T-helper 2 cell treated with Interferon-gamma antibody and Interleukin-4, amounts not matched to agents 5 μg/mL and 100 μg/mL, for 36 hours (primary cell): ENCODE measurements at places on chromosomes 6 and 20.
A peak's percentile ranks its signal among the peaks of the same experiment; 100 is the strongest.

DNA sequence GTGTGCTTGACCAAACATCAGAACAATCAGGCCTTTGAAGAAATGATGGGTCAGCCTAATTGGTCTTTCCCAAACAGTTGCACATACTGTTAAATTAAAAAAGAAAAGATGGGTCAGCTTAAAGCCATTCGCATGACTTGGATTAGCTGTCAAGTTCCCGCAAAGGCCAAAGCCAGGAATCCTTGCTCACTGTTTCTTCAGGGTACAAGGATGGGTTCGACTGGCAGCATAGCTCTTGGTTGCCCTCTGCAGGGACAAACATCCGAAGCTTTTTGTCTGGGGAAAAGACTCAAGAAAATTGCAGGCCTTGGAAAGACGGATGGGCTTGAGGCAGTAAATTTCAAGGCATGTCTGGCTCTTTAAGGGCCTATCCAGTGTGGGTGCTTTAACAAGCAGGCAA is 168.0 kb downstream of the HDGFL1 start:
- no peaks in the 10 kb centered on the region for H3K36me3 ChIP-seq
- H3K4me1 ChIP-seq: no peaks in the 10 kb centered on the region
- no peak overlapping the region for H3K27ac ChIP-seq
- H3K27me3 ChIP-seq: no peaks in the 10 kb centered on the region

GRCh38 chr6:16824845-16825685 is 63.8 kb upstream of the ATXN1 start:
- H3K4me3 ChIP-seq: no peak overlapping the region
- peaks cover 15% of the 10 kb centered on the region for H3K4me1 ChIP-seq
- peaks cover 50% of the 10 kb centered on the region for H3K27me3 ChIP-seq
- H3K36me3 ChIP-seq: no peaks in the 10 kb centered on the region
- no peak overlapping the region for H3K27ac ChIP-seq
- DNase-seq: peak; percentile 11

- H3K27ac ChIP-seq: peak overlapping the region; percentile 89
- peak overlapping the region; percentile 92 for H3K4me3 ChIP-seq
- DNase-seq: no peak
Measured at GRCh38 chr6:163416557-163417253, 2.2 kb downstream of the QKI start.

GRCh38 chr6:44667668-44668390 is 280.3 kb downstream of the CDC5L start:
- no peak overlapping the region for H3K27ac ChIP-seq
- peaks cover 2% of the 10 kb centered on the region for H3K4me1 ChIP-seq
- peaks cover 6% of the 10 kb centered on the region for H3K27me3 ChIP-seq

DNA sequence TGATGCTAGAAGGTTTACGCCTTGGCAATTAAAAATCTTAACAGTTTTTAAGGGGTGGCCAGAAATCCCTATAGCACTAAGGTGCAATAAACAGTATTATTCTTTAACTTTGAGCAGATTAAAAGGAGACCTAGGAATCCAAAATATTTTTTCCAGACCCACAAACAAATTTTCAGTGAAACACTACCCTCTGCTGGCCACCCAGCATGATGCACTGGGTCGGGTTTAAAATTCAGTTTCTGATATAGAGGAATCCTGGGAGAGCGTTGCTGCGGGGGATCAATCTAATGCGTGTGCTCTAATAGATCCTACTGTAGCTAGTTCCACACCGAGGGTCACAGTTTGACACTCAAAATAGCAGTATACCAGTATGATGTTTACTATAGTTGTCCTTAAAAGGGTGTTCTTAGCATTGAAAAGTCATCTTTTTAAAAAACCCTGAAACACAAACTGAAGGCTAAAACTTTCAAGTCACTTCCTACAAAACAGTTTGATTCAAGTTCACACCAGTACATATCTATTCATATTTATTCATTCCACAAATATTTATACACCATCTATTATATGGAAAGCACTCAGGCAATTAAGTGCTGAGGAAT is 10.2 kb downstream of the UBE3D start:
- H3K4me1 ChIP-seq: peaks cover 3% of the 10 kb centered on the region
- H3K4me3 ChIP-seq: no peak overlapping the region
- no peaks in the 10 kb centered on the region for H3K27me3 ChIP-seq
- DNase-seq: peak; percentile 9

- H3K36me3 ChIP-seq: peaks cover 15% of the 10 kb centered on the region
- H3K4me3 ChIP-seq: peak overlapping the region; percentile 99
- no peak for DNase-seq
- H3K4me1 ChIP-seq: peaks cover 46% of the 10 kb centered on the region
Measured at GRCh38 chr20:47502271-47503239, 868 bp downstream of the NCOA3 start.

DNA sequence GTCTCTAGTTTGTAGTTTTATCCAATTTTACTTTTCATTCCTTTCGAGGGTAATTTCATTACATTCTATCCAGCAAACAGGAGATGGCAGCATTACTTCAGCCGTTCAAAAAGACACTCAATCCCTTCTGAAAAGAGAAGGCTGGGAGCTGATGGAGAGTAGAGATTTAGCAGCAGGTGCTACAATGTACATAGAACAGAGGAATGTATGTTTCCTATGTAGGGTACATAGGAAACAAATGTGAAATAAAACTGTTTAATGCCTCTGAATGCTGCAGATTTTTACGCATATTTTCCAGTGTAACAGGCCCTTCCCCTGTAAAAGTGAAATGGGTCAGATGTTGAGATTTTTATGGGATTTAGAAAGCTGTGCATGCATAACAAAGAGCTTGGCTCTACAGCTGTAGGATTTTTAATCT is 16.0 kb downstream of the RPS12 start:
- H3K27me3 ChIP-seq: peaks cover 10% of the 10 kb centered on the region
- no peaks in the 10 kb centered on the region for H3K4me1 ChIP-seq
- no peak overlapping the region for H3K4me3 ChIP-seq
- no peaks in the 10 kb centered on the region for H3K36me3 ChIP-seq

DNA sequence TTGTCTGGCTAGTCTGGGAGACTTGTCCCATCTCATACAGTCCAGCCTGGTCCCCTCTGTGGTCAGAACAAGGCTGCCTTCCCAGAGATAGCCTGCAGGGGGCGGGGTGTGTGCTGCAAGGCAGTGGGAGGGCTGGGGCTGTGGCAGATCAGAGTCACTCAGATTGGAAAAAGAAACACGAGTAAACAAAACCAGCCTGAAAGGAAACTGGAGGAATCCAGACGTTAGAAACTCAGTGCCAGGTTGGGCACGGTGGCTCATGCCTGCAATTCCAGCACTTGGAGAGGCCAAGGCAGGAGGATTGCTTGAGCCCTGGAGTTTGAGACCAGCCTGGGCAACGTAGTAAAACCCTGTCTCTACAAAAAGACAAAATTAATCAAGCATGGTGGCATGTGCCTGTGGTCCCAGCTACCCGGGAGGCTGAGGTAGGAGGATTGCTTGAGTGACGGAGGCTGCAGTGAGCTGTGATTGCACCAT is 20.2 kb downstream of the LEMD2 start:
- no peak overlapping the region for H3K27ac ChIP-seq
- no peaks in the 10 kb centered on the region for H3K27me3 ChIP-seq
- H3K4me1 ChIP-seq: peaks cover 8% of the 10 kb centered on the region
- DNase-seq: peak; percentile 57
- H3K36me3 ChIP-seq: peaks cover 11% of the 10 kb centered on the region

GRCh38 chr6:170461556-170462365 is 91.3 kb downstream of the PSMB1 start:
- peaks cover 2% of the 10 kb centered on the region for H3K27me3 ChIP-seq
- H3K4me3 ChIP-seq: no peak overlapping the region
- DNase-seq: no peak
- peaks cover 7% of the 10 kb centered on the region for H3K4me1 ChIP-seq
- H3K27ac ChIP-seq: no peak overlapping the region

GRCh38 chr6:113672491-113673149 is 184.5 kb upstream of the MARCKS start:
- H3K27me3 ChIP-seq: no peaks in the 10 kb centered on the region
- no peaks in the 10 kb centered on the region for H3K36me3 ChIP-seq
- H3K4me3 ChIP-seq: no peak overlapping the region

DNA sequence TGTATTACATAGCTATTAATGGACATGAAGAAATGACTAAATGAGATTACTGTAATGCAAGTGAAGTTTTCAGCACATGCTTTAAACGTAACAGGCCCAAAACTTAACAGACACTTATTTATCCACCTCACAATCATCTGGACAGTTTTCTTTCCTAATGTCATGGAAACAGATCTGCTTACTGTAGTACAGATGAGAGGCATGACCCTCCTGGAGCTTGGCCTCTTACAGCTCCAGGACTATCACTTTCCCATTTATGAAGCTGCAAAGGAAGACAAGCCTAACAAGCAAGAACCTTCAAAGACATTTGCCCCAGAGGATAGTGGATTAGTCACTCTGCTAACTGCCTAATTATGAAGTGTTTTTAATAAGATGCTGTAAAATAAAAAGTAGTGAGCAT is 419.3 kb downstream of the PHF3 start:
- no peak overlapping the region for H3K27ac ChIP-seq
- no peak overlapping the region for H3K4me3 ChIP-seq
- no peaks in the 10 kb centered on the region for H3K4me1 ChIP-seq
- no peaks in the 10 kb centered on the region for H3K36me3 ChIP-seq
- no peak for DNase-seq

- DNase-seq: no peak
- H3K4me3 ChIP-seq: no peak overlapping the region
- H3K4me1 ChIP-seq: peaks cover 26% of the 10 kb centered on the region
- H3K36me3 ChIP-seq: peaks cover 6% of the 10 kb centered on the region
- H3K27ac ChIP-seq: no peak overlapping the region
- no peaks in the 10 kb centered on the region for H3K27me3 ChIP-seq
Measured at GRCh38 chr6:156791320-156791850, 14.2 kb downstream of the ARID1B start.

DNA sequence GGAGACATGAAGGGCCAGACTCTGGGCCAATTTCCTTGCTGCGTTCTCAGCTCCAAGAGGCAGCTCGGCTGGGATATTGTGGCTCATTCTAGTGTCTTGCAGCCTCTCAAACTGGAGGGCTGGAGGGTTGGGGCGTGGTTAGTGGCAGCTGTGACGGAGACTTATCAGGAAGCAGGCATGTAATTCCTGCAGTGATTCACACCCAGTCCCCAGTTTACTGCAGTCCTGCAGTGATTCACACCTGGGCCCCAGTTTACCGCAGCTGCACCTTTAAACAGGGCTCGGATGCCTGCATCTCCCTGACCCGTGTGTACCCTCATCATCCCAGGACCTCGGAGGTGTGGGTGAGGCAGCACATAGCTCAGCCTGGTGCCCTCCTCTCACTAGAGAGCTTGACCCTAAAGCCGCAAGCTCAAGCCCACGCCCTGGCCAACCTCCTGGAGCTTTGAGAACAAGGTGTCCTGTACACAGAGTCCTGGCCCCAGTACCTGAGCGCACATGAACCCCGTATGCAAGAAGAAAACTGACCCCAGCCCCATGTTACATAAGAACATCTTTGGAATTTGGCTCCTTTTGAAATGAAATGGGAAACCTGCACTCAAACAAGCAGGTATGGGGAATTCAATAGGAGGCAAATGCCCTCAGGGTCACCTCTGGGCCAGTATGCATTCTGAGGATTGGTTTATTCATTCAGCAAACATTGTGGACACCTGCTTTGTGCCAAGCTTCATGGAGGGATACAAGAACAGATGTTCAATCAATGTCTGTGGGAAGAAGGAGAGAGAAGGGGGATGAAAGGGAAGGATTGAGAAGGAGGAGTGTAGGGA is 55.3 kb upstream of the FAM83D start:
- no peaks in the 10 kb centered on the region for H3K27me3 ChIP-seq
- DNase-seq: no peak
- H3K4me1 ChIP-seq: peaks cover 63% of the 10 kb centered on the region
- peak overlapping the region; percentile 83 for H3K27ac ChIP-seq
- H3K4me3 ChIP-seq: peak overlapping the region; percentile 53

DNA sequence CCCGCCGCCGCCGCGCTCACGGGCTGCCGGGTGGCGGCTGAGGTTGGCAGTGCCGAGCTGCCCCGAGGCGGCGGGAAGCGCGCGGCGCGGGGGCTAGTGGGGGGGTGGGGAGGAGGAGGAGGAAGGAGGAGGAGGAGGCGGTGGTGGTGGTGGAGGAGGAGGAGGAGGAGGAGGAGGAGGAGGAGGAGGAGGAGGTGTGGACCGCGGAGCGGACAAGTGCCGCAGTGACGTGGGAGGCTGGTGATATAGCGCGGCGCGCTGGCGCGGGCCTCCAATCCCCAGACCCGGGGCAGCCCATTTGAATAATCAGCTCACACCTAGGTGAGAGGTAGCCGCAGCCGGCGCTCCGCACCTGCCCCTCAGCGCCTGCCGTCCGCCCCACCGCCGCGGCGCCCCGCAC is at the start of gene FOXA2:
Gene FOXA2 (minus strand): TSS at position 51 of the 400 bp plus-strand sequence. CDS start 294 bp downstream, outside the sequence.
- H3K27me3 ChIP-seq: peaks cover 73% of the 10 kb centered on the region
- H3K4me3 ChIP-seq: no peak within 1 kb of the TSS
- H3K4me1 ChIP-seq: no peaks in the 10 kb centered on the region

GRCh38 chr20:42690842-42691437 is 498.8 kb downstream of the PTPRT start:
- no peak overlapping the region for H3K27ac ChIP-seq
- no peaks in the 10 kb centered on the region for H3K4me1 ChIP-seq
- DNase-seq: no peak

DNA sequence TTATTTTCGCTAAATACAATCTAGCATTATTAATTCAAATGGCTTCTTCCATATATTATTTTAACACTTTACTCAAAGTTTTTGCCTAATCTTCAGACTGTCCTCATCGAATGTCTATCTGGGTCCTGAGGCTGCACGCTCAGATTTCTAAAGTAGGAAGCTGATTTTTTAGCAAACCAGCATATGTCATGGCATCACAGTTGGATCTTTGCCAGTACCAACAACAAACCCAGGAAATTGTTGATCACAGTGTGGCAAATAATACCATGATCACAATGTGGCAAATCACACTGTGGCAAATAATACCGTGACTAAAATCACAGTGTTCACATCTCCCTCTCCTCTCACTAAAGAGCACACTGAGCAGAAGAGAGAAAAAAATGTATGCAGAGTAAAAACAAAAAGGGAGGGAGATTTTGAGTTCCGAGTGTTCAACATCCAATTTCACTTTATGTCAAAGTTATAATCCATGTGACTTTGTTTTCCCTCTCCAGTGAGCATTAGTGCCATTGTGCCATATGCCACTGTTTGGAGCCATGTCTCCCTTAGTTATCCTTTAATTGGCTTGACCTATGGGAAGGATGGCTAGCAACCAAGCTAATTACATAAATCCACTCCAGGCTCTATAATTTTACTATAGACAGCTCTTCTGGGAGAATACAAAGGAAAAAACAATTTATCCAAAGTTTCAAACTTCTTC is 1059.6 kb downstream of the HACE1 start:
- no peaks in the 10 kb centered on the region for H3K36me3 ChIP-seq
- no peaks in the 10 kb centered on the region for H3K27me3 ChIP-seq
- no peaks in the 10 kb centered on the region for H3K4me1 ChIP-seq
- H3K4me3 ChIP-seq: no peak overlapping the region

DNA sequence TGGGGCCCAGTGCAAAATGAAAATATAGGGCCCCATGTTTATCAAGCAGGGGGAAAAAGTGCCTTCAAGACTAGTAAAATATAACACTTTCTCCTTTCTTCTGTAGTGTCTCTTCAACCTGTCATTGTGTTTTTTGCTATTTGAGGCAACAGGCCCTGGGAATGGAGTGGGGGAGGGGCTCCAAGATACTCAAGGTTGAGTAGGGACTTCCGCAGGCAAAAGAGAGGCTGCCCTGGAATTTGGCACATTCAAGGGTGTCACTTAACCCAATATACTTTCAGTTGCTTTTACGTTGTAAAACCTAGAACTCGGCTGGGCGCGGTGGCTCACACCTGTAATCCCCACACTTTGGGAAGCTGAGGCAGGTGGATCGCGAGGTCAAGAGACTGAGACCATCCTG is 154.9 kb downstream of the ALDH8A1 start:
- H3K27ac ChIP-seq: no peak overlapping the region
- peaks cover 3% of the 10 kb centered on the region for H3K27me3 ChIP-seq
- no peak overlapping the region for H3K4me3 ChIP-seq
- H3K36me3 ChIP-seq: no peaks in the 10 kb centered on the region
